ENCODE measurements at places on chromosomes 4 and X.

DNA sequence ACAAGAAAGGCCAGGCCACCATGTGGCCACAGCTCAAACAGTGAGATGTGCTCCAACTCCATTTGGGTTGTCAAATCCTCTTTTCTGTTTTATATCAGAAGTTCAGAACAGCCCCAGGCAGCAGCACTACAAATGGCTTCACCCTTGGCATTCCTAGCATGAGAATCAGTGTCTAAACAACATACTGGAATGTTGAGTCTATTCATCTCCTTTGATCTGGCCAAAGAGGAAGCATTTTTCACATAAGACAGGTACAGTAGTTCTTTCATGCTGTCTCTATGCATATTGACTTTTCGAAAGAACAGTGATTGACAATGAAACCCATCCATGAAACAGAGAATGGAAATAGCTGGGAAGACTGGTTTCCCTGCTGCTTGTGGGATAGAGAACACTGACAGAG lies 289.5 kb downstream of the USP46 start:
- no peak for DNase-seq

GRCh38 chrX:105173071-105173470 lies 47.4 kb downstream of the TEX13A start:
- DNase-seq, result no peak

DNA sequence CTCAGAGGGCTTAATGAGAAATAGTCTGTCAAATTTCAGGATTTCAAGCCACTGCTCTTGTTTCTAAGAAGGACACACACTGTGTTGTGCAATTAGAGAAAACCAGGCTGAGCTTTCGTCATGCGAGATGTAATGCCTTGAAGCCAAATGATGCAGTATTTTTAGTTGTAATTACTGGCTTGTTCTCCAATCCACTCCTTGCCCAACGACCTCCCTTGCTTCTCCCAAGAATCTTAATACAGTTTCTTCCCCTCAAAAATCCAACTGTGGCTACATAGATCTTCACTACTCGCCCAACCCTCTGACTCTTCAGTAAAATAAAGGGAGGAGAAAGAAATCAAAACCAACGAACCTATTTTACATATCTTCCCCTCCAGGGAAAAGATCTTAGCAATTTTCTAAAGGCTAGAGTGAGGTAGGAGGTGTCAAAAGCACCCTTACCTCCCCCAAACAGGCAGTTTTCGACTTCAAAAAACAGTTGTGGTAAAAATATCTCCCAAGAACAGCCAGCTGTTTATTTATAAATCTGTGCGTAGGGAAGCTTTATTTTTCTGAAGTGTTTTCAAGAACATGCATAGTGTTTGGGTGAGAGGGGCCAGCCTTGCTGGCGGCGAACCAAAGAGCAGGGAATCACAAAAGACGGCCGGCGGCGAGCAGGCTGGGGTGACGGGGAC lies 68.7 kb downstream of the MGST2 start:
- no peak for DNase-seq

DNA sequence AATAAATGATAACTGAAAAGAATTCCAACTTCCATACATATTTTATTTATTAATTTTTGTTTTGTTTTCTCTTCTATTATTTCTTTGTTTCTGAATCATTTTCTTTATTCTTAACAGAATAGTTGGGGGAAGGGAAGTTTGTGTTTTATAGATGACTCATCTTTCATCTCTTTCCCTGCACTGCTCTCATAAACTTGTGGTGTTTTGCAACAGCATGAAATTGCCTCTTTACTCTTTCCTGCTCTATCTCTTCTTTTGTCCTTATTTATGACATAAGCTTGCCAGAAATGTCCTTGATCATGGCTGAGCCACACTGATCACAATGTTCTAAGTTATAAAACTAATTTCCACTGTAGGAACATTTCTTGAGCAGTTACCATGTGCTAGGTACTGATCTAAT lies 22.3 kb downstream of the QRFPR start:
- no peak for DNase-seq

- DNase-seq, result no peak
These were observed 61.1 kb upstream of the MTM1 start for GRCh38 chrX:150507251-150507856.

GRCh38 chrX:155048977-155049619 lies 21.8 kb downstream of the CMC4 start:
- no peak for DNase-seq

DNA sequence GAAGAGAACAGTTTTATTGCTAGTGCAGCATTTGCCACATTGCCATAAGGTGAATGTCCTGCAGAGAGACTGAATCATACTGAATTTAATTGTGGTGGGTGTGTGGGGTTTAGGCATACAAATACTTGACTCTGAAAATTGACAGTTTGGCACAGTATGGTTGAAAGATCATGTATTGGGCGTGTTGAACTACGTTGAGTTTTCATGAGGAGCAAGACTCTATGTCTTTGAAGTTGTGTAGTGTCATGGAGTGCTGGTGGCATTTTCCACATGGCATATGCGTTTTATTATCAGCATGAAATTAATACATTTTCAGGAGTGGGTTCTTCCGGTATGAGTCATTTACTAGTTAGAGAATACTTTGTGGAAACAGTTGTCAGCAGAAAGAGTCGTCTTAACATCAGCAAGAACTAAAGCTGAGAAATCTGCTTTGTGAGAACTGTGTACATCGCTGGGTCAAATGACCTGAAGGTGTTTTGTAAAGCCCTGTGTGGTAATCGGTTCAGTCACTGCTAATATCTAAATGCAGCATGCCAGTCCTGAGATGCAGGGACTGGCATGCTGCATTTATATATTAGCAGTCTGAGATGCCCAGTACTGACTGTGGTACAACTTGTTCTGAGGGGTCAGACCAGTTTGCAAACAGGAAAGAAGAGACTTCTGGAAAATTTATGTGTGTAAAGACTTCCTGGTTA lies 50.3 kb downstream of the ARHGAP10 start:
- DNase-seq, result no peak

GRCh38 chr4:2830632-2831610 lies 12.7 kb upstream of the ADD1 start:
- no peak for DNase-seq

- no peak for DNase-seq
These were observed 10.8 kb downstream of the FTHL17 start for GRCh38 chrX:31061091-31061490.

GRCh38 chrX:133658293-133658911 lies 243.1 kb upstream of the GPC4 start:
- no peak for DNase-seq

- DNase-seq, result no peak
These were observed 192.5 kb downstream of the SOWAHB start for GRCh38 chr4:76705472-76705871.

DNA sequence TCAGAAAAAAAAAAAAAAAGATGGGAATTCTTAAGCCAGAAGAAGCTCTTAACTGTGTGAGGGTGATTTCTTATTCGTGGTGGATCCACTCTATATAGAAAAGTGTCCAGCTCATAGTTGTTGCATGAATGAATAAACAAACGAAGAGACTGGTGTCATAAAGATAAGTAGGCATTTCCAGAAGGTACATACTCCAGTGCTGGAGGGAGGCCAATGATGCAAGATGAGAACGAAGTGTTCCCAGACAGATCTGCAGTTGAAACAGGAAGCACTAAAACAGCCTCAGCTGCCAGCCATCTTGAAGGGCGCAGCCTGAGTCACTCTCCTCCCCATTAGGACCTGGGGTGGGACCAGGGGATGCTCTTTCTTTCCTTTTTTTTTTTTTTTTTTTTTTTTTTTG lies 47.4 kb upstream of the HOPX start:
- DNase-seq, result no peak

GRCh38 chrX:87425618-87426017 lies 92.0 kb upstream of the KLHL4 start:
- DNase-seq, result no peak

- no peak for DNase-seq
These were observed 229.6 kb upstream of the PGRMC2 start for GRCh38 chr4:128517096-128517738.

GRCh38 chr4:150160473-150160872 lies 82.2 kb downstream of the DCLK2 start:
- DNase-seq, result no peak

DNA sequence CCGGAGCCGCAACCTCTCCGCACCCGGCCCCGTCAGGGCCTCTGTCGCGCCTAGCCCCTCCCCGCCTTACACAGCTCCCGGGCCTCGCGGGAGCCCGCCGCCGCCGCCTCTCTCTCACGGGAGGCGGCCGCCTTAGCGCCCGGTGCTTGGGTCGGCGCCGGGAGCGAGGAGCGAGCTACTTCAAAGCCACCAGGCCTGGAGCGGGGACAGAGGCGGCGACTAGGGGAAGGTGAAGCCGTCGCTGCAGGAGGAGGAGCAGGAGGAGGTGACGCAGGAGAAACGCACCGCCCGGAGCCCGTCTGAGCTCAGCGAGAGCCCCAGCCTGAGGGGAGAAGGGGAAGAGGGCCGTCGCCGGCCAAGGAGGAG lies 250 bp downstream of the USP9X start:
- DNase-seq, result peak; percentile 63

DNA sequence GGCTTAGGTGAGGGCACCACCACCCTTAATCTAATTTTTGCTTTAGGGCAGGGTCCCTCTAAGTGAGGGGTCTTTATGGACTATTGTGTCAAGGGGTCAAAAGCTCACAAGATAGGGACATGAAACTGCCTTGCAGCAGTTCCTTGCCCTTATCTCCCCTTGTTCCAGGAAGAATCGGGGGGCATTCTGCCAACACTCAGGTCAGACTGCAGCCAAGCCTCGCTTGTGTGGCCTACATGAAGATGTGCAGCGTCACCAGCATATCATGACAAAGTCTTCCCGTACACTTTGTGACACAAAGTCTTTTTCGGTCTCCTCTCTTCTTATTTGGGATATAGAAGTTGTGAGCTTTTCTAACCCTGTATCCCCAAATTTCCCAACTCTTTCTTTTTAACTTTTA lies 17.5 kb upstream of the USP9X start:
- DNase-seq, result no peak

DNA sequence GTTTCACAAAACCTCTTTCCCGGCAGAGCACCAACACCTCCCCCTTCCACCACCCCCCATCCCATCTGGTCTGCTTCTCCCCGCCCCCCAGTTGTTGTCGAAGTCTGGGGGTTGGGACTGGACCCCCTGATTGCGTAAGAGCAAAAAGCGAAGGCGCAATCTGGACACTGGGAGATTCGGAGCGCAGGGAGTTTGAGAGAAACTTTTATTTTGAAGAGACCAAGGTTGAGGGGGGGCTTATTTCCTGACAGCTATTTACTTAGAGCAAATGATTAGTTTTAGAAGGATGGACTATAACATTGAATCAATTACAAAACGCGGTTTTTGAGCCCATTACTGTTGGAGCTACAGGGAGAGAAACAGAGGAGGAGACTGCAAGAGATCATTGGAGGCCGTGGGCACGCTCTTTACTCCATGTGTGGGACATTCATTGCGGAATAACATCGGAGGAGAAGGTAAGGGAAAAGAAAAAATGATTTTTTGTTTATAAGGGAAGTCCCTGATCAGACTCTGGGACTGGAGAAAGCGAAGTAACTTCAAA lies at the start of gene PDGFRA:
PDGFRA (plus strand) TSS at position 333 of the 541 bp plus-strand sequence. CDS start 29,476 bp downstream, outside the sequence.
- DNase-seq, result no peak

DNA sequence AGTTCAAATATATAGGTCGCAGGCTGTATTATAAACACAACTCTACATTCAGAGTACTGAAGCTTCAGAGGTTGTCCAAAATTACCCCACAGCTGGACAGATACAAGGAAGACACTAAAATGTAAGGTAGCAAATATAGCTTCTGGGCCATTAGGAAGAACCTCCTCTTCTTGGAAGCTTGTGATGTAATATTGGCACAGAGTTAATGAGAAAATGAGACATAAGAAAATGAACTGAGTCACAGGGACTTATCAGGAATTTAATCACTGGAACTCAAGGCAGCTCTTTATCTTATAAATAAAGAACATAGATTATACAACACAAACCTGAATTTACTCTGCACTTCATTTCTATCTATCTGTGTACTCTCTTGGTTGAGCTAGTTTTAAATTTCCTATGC lies 344.7 kb downstream of the PCDH10 start:
- no peak for DNase-seq

GRCh38 chr4:185307136-185307950 lies 88.4 kb downstream of the LRP2BP start:
- peak; percentile 64 for DNase-seq

DNA sequence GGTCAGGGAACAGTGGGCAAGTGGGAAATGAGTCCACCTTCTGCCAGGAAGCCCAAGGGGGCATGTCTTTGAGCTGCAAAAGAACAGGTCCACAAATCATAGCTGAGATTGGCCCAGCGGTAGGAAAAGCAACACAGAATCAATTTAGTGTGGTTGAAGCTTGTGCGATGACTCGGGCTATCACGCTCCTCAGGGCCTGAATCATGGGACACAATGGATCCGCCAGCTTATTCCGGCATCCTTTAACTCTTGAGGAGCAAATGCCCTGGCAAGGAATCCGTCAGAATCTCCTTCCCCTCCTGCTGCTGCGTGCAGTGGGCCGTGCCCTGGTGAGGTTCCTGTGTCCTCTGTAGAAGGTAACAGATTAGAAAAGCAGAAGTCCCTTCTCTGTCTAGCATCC lies 98.0 kb downstream of the RELL1 start:
- no peak for DNase-seq

DNA sequence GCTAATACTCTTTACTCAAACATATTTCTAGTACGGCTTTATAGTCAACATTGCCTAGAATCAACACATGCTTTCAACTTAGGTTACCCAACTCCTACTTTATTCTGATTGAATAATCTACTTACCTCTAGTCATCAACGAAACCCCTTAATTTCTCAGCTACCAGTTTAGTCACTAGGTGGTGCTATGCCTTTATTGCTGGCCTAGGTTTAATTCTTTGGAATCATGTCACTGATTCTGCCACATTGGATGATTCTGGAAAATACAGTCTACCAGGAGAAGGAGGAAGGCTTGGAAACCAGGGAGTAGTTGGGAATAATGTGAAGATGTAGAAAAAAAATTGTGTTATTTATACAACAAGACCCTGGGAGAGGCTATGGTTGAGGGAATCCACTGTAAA lies 167.7 kb downstream of the DCAF12L2 start:
- DNase-seq, result no peak

GRCh38 chr4:41111791-41112190 lies 102.6 kb downstream of the APBB2 start:
- no peak for DNase-seq

- no peak for DNase-seq
These were observed 47.9 kb downstream of the DMP1 start for GRCh38 chr4:87697945-87698344.

DNA sequence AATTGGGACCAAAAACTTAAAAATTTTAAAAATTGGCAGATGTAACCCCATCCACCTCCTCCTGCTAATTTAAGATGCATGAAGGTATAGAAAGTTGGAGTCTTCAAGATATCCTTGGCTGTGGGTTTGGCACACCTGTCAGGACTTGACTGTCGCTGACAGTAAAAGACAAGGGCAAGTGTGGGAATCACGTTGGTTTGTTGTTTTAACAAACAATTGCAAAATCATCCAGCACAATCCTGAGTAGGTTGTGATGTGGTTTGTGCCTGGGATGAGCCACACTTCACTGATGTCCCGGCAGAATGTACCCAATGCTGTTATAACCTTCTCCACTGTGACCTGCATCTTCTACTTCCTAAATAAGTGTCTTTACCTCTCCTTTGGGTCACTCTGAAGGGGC lies 24.0 kb downstream of the HOPX start:
- no peak for DNase-seq

Measured in GM13976 (cell line).